ENCODE measurements at places on chromosomes 7 and 10.

- DNase-seq = no peak
Measured at GRCh38 chr7:16921644-16922257, 40.0 kb upstream of the AGR3 start.

GRCh38 chr10:103967448-103968071 lies 620 bp downstream of the SLK start:
- DNase-seq = no peak

- DNase-seq = no peak
Measured at GRCh38 chr10:96687317-96688012, 32.8 kb downstream of the PIK3AP1 start.

DNA sequence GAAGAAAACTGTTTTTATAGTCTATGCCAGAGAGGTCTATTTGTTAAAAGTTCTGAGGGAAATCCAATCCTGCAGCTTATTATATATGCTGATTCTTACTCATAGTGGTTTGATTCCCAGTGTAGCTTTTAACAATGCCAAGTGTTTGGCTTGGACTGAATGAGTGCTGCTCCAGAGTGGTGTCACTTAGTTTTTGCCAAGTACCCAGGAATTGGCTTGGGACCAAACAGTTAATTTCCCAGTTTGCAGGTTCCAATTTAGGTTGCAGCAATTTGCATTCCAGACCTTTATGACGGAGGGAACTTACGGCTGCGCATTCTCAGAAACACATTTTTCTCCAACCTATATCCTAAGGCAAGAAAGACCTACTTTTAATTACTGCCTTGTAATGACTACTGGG lies 32.4 kb downstream of the NSUN6 start:
- DNase-seq = no peak

DNA sequence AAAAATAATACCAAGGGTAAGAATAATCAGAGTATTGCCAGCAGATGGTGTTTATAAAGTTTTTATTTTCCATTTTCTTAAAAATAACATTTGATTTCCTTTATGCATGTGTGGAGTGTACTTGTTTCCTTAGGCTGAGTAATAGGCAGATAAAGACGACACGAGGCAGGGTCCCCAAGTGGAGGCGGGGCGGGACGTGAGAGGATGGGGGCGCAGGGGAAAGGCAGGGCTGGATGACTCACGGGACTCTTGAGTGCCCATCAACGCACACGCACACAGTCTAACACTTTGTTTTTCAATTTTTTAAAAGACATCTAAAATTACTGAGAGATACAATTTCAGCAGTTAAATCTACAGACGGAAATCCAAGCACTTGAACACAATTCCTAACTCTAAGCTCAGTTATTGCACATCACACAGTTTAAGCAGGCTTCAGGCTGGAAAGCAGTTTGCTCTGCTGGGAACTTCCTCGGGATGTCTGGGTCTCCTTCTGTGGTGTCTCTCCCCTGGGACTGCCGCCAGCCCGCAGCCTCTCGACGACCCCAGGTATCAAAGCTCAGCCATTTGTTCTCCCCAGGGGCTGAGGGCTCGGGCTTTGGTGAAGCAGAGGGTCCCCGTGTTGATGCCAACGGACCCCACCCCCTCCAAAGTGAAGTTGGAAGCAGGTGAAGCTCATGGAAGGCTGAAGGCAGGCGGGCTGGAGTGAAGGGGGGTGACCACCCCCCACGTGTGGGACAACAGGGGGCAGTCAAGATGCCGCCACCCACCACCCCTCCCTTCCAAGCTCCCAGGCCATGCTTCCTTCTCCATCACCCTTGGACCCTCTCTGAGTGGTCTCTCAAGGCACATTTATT lies 29.1 kb downstream of the SPOCK2 start:
- no peak for DNase-seq

DNA sequence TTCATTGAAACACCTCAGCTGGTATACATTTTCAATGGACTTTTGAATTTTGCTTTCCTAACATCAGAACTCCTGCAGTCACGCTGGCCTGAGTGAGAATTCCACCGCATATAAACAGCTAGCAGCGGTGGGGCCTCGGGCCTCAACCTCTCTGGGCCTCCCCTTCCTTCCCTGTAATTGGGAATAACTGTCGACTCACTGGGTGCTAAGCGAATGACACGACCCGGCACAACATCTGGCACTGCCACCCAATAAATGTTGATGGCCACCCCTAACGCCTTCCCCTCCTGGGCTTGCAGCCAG lies 670 bp downstream of the RCC1L start:
- DNase-seq = no peak

DNA sequence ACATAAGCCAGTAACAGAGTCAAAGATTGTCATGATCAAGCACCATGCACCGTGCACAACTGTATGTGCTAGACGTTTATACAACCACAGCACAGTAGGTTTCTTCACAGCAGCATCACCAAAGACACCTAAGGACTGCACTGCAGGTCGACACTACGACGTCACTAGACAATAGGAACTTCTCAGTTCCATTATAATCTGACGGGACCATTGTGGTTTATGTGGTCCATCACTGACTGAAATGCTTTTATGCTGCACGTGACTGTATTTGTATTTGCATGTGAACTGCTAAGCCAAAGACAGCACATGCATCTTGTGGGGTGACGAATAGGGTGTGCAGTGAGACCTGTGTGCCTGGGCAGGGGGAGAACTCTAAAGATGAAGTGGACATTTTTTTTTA lies 164.9 kb downstream of the PARD3 start:
- no peak for DNase-seq

- peak; percentile 55 for DNase-seq
Measured at GRCh38 chr7:5625938-5626337, 155.5 kb downstream of the RNF216 start.

- DNase-seq = no peak
Measured at GRCh38 chr7:152086513-152086912, 61.0 kb downstream of the GALNT11 start.

DNA sequence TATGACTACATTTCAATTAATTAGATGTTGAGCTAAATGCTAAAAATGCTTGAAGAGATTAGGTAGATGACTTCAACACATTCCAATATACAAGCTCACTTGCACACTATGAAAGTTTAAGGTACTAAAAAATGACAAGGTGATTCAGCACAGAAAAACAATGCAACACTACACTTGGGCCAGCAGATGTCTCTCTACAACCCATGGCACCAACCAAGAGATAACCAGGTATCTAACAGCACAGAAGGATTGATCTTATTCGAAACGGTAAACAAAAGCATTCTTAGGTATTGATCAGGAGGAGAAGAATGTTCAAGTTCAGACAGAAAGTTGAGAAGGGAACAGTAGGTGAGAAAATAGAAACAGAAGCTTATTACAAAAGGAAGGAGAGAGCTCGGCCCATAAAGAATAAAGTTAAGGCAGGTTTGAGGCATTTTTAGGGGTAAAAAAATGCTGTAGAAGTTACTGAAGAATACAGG lies 248.2 kb upstream of the KLF14 start:
- no peak for DNase-seq

GRCh38 chr7:157693071-157693520 lies 356.3 kb downstream of the DNAJB6 start:
- no peak for DNase-seq

DNA sequence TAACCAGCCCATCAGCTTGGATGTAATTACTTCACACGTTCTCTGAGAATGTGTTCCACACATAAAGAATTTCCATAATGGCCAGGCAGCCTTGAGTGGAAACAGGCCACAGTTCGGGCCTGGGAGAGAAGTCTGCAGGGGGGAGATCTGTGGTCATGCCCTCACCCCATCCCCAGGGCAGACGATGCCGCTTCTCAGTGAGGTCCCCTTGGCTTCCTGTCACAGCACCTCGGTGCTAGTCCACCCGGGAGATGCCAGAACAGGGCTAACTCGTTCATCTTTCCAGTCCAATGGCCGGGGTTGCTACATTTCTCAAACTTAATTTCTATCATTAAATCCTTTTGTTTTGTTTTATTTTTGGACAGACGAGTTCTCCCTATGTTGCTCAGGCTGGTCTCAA lies 624.1 kb downstream of the PTPRN2 start:
- no peak for DNase-seq

GRCh38 chr7:47830015-47830414 lies 118.3 kb downstream of the PKD1L1 start:
- DNase-seq = no peak

- no peak for DNase-seq
Measured at GRCh38 chr7:44748948-44749731, 493 bp downstream of the ZMIZ2 start.

GRCh38 chr10:119455609-119456434 lies 86.7 kb downstream of the RGS10 start:
- no peak for DNase-seq

DNA sequence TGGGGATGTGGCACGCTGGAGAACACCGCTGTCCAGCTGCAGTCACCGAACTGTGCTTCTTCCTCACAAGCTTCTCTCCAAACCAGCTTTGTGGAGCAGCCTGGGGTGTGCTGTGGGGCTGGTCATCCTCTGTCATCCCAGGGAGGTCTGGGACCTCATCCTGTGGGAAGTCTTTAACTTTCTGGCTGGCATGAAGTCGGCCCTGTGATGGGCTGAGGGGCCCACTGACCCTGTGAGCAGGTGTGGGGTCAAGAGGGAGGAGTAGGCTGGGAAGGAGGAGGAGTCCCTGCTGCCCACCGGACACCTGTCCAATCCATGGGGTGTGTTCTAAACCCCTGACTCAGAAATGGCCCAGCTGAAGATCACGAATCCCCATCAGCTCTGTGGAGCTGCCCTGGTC lies 136.2 kb upstream of the SHH start:
- no peak for DNase-seq

DNA sequence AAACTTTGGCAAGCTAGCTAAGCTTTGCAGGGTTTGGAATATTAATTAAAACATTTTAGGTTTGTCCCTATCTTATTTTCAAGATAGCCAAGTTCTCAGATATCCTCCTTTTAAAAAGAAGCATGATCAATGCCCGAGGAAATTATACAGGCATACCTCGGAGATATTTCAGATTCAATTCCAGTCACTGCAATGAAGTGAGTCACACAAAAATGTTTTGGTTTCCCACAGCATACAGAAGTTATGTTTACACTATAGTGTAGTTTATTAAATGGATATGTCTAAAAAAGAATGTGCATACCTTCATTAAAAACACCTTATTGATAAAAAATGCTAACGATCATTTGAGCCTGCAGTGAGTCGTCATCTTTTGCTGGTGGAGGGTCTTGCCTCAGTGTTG lies 382.9 kb upstream of the NPVF start:
- no peak for DNase-seq

GRCh38 chr7:115066050-115066449 lies 144.2 kb downstream of the MDFIC start:
- DNase-seq = no peak

GRCh38 chr10:24552346-24553016 lies 171.2 kb downstream of the ARHGAP21 start:
- DNase-seq = no peak

DNA sequence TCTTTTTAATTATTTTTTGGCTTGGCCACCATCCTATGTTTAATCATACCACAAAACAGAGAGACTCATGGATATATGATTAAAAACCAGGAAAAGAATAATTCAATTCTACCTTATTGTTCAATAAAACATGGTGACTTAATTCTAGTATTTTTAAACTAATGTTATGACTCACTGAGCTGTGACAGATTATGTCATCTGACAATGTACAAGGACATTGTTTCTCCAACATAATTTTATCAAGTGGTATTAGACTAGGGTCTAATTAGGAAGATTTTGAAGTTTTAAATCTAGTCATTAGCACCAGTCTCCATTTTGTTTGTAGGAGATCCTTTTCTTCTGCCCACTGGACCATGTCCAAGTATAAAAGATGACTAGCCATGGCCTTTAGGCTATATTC lies 199.3 kb upstream of the MDFIC start:
- DNase-seq = no peak

GRCh38 chr10:99996671-99997648 lies 12.8 kb downstream of the DNMBP start:
- no peak for DNase-seq

DNA sequence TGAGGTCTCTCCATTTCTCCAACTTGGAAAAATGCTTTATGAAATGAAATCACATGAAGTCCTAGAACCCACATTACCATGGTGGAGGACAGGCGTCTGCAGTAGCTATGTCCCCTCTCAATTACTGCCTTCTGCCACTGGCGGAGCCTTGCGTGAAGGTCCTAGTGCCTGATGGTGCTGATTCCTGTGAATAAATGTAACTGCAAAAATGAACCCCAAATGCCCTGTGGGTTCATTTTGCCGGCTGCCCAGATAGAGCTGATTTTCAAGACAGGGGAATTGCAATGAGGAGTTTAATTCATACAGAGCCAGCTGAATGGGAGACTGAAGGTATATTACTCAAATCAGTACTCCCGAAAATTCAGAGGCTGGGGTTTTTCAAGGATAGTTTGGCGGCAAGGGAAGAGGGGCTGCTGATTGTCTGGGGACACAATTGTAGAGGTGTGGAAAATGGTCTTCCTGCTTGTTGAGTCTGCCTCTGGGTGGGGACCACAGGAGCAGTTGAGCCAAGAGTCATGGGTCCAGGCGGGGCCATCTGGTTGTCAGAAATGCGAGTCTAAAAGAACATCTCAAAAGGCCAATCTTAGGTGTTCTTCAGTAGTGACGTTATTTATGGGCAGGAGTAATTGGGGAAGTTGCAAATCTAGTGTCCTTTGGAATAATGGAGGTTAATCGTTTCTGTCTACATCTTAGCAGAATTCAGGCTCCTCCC lies 13.5 kb downstream of the PRF1 start:
- no peak for DNase-seq

GRCh38 chr7:95473276-95473985 lies 12.3 kb upstream of the ASB4 start:
- no peak for DNase-seq

- no peak for DNase-seq
Measured at GRCh38 chr10:43863270-43863669, 214.6 kb upstream of the ZNF32 start.

- no peak for DNase-seq
Measured at GRCh38 chr7:150944066-150945042, 33.8 kb downstream of the KCNH2 start.

DNA sequence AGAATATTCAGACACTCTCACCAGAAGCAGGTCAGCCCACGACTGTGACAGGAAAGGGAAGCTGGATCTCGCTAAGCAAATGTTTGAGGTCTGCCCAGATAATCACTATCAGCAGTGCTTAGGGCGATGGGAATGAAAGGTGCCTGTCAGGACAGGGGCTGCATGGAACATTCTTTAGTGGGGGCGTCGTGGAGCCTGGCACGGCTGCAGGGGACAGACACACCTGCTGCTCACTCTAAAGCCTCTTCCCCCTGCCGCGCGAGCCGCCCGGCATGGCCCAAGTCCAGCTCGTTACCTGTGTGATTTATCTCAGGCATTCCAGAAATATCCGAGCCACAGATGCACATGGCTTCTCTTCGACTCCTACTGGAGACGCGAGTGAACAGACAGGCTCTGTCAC lies 235.5 kb downstream of the GLRX3 start:
- DNase-seq = no peak

DNA sequence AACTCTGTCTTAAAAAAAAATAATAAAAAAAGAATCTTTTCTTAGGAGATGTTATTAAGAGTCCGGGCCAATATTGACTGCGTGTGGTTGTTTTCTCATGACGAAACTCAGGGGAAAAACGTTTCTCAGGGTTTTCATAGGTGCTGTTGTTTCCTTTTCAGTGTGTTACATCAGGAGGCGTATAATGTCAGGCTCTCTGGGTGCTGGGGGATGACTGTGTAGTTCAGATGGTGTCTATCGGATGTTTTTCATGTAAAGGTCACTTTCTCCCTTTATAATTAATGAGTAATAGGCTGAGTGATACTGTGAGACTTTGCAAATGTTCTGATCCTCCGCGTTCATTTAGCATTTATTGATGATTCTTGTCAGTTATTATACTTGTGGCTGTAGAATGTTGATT lies 84.1 kb downstream of the TAF3 start:
- no peak for DNase-seq

Data from HS-27A (cell line).